ENCODE measurements at places on chromosomes 12 and 14.

- no peak for DNase-seq
These were observed 13.3 kb downstream of the SART3 start for GRCh38 chr12:108547686-108548085.

- no peak for DNase-seq
These were observed 69.1 kb upstream of the EGLN3 start for GRCh38 chr14:34020014-34020413.

- peak; percentile 53 for DNase-seq
These were observed 838 bp downstream of the LRIG3 start for GRCh38 chr12:58919231-58920101.

DNA sequence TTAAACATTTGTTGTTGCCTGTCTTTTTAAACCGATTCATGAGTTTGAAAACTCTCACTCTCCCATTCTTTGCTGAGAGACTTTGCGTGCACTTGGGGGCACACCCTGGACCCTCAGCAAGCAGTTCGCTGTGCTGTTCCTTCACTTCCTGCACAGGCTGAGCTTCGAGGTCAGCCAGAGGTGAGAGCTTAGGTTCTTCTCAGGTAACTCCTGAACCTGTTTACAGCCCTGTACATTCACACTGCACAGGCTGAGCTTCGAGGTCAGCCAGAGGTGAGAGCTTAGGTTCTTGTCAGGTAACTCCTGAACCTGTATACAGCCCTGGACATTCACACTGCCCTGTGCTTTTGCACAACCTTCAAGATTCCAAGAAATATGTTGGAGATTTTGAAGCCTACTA, 9.8 kb upstream of the CLECL1 start:
- no peak for DNase-seq

- no peak for DNase-seq
These were observed 198.1 kb downstream of the SEC23A start for GRCh38 chr14:38904959-38905358.

DNA sequence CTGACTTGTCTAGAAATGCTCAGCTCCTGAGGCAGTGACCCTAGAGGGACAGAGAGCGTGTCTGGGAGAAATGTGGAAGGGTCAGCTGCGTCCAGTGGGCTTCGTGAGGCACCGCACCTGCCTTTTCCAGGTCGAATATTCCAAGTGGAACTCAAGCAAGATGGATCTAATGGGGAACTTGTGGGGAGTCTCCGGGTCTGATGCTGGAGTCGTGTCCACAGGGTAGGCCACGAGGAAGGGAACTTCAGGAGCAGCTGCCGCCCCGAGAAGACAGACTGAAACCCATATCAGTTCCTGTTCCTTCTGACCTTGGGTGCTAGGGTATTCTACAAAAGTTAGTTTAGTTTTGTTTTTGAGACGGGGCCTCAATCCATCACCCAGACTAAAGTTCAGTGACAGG, 67.5 kb downstream of the TNFAIP2 start:
- no peak for DNase-seq

- peak; percentile 41 for DNase-seq
These were observed 1.4 kb upstream of the FOXN4 start for GRCh38 chr12:109310247-109311125.

DNA sequence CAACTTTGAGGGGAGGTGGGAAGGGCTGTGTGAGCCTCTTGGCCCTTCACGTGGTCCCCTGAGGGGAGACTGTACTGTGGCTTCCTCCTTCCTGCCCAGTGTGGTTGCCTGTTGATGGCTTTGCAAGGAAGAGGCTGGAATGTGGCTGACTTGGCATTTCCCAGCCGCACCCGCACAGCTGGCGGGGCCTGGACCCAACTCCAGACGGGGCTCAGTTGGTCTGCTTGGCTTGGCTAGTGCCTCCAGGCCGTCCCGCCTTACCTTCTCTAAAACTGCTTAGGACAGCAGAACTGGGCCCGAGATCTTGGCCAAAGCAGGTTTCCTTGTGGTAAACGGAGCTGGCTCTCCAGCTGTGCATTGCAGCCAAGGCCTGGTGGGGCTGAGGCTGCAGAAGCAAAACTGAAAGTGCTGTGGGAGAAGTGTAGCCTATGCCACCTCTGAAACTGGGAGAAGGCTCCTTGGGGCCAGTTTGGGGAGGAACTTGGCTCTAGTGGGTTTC, 139.5 kb downstream of the SMOC1 start:
- DNase-seq = no peak

- no peak for DNase-seq
These were observed 82.4 kb downstream of the SLC25A21 start for GRCh38 chr14:37090026-37090425.

- DNase-seq = no peak
These were observed 38.2 kb upstream of the TMEM263 start for GRCh38 chr12:106917503-106917902.

DNA sequence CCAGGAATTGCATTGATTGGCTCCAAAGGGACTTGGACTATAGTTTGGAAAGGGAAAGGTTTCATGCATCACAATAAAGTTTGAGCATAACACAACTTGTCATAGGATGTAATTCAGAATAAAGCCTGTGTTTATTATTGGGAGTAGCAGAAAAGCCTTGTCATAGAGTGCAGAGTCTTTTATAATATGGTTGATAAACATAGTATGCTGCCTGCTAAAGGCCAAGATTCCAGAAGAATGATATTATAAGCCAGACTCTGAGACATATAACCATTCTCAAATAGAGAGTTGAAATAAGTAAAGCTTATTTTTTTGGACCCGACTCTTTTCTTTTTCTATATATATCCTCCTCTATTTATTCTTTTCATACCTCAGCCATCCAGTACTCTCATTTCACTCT, 207.3 kb downstream of the LRIG3 start:
- DNase-seq = no peak

DNA sequence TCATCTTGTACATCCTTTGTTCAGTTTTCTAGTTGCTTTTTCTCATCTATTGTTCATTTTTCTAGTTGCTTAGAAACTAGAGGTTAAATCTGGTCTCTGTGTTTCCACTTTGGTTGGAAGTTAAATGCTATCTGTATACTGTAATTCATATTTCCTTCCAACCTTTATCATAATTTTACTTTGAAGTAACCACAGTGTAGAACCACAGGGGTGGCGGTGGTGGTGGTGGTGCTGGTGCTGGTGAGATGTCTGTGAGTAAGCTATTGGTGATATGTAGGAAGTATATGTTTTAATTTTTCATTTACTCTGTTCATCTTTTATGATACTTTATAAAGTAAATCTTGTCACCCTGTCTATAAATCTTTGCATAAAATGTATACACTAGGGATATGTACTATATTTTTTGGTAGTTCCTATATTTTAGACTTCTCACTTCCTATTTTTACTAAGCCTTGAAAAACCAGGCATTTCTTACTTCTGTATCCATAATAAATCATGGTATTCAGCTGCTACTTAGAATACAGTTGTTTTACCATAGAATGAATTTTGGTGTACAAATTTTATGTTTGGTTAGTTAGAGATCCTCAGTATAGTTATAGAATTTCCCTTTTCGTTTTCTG, 31.9 kb downstream of the CCDC91 start:
- no peak for DNase-seq

DNA sequence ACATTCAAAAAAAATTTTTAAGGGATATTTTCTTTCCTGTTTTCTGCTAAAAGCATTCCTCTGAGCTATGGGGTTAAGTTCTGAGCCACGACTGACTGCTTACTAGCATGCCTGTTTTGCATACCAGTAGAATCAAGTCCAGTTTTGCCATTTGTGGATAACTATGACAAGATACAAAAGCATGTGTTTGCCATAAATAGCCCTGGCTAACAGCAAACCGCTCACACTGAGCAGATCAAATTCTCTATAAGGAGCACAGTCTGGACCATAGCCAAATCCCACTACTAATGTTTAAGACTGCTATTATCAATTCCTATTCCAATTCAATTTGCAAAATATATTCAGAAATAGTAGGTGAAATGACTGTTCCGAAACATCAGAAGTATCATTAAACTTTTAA, 3.2 kb downstream of the CFL2 start:
- DNase-seq = peak; percentile 100

- no peak for DNase-seq
These were observed 24.6 kb downstream of the LIN52 start for GRCh38 chr14:74109369-74109768.

DNA sequence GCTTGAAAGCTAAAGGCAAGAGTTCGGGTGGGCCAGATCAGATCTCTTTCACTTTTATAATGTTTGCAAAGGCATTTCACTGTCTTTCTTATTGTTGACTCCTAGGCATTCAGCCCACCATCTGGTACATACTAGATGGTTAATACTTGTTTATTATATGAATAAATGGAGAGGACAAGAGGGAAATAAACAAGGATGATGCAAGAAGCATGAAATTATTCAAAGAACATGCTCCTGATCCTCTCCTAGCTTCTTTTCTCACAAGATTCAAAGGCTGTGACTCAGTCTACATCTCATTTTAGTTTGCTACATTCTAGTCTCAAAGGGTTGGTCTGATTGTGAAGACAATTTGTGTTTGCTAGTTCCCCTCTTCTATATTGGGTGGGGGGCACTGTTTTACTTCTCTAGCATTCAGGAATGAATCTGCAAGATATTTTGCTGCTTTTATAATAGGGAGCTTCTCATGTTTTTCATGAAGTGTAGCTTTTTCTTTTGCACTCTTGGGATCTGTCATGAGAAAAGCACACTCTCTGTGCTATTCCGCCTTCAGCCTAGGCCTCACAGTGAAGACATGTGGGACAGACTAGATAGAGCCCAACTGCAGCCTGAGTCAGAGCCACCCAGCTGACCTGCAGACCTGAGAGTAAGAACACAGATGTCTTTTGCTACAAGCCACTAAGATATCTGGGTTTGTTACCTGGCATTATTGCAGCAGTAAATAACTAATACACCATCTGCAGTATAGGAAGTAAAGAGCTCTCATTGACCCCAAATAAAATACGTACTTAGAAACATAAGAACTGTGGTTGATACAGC, 65.7 kb downstream of the PTHLH start:
- DNase-seq = no peak

GRCh38 chr12:130421896-130422295, 84.2 kb downstream of the PIWIL1 start:
- DNase-seq = no peak

- no peak for DNase-seq
These were observed 363.4 kb downstream of the DAD1 start for GRCh38 chr14:22225516-22226140.

DNA sequence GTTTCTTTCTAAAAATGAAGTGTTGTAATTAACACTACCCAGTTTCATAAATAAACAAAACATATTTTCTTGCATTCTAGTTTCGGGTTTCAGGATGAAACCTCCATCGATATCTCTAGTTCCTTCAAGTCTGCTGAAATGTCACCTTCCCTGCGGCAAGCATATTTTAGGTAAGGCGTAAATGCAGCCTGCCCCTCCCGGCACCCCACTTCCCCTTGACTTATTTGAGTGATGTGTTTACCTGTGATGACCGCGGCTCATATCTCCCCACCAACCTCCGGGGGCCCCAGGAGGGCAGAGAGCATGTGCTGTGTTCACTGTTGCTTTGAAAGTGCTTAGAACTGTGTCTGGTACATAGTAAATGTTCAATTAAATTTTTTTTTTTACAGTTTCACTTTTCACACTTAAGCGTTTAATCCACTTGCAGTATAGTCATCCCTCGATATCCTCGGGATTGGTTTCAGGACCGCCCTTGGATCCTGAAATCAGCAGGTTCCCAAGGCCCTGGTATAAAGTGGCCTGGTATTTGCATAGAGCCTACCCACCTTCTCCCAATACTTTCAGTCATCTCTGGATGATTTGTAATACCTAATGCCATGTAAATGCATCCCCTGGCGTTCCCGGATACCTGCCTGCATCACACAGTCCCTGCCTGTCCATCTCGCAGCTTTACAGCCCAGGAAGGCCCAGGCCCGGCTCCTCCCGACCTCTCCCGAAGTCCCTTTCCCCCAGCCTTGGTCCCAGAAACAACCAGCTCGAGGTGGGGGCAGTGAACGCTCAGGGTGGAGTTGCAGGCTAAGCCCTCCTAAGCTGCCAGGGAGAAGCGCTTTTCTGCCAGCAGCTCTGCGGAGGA, 40.2 kb upstream of the FBRSL1 start:
- DNase-seq = no peak

DNA sequence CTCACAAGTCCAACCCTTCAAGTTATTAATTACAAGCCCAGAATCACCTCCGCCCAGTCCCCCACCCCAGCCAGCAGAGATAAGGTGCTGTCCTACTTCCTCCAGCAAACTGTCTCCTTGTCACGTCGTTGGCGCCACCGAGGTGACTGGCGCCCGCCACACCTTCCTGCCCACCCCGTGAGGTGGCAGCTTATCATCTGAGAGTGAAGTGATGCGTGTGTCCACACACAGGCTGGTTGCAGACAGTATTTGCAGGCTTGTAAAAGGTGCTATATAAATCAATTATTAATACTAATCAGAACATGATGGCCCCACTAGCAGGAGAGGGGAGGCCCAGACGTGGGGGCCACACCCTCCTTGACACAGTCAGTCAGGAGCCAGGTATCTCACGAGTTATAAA, 786.6 kb upstream of the TBX3 start:
- DNase-seq = no peak

GRCh38 chr14:105074601-105075053, 9.4 kb upstream of the GPR132 start:
- no peak for DNase-seq

- DNase-seq = no peak
These were observed 50.4 kb downstream of the SLC6A15 start for GRCh38 chr12:84862186-84862585.

- no peak for DNase-seq
These were observed 13.0 kb downstream of the TBPL2 start for GRCh38 chr14:55427439-55427838.

GRCh38 chr12:44873898-44874297, 2.2 kb downstream of the NELL2 start:
- no peak for DNase-seq

- DNase-seq = no peak
These were observed 582.5 kb downstream of the NRXN3 start for GRCh38 chr14:78752518-78753188.

GRCh38 chr14:89504602-89505313, 87.7 kb upstream of the FOXN3 start:
- DNase-seq = no peak

DNA sequence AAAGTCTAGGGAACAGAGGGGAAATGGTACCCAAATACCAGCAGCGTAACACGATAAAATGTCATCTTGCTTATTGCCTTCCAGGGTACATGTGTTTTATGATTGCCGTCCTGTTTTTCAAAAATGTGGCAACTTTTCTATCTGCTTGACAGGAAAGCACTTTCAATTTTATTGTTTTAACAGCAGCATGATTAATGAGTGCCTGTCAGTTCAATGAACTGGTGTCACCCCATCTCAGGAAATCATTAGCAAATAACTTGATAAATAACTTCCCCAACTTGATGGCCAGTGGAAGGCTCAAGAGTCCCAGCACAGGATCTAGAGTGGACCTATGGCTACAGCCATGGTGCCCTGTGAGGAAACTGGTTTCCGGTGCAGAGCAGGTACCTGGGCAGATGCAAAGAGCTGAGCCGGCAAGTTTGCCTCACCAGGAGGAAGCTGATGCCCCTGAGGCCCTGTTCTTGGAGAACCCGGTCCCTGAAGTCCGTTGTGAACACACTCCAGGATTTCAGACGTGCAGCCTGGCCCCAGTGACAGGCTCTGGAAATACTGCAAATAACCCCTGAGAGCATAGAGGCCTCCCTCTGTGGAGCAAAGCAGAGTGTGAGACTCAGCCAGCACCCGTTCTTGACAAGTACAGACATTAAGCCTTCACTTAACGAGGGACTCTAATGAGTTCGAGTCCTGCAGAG, 173.5 kb upstream of the SFSWAP start:
- DNase-seq = no peak

GRCh38 chr12:5059358-5059757, 15.7 kb downstream of the KCNA5 start:
- DNase-seq = no peak

GRCh38 chr12:115132905-115133304, 448.9 kb upstream of the TBX3 start:
- no peak for DNase-seq

- DNase-seq = no peak
These were observed 54.1 kb upstream of the YARS2 start for GRCh38 chr12:32809846-32810245.
